ENCODE measurements at places on chromosomes 6 and 20. TPM values are rescaled to one million over a fixed set of nuclear protein-coding genes. Genes with fewer than 3 reads are reported as not detected.
A peak's percentile ranks its signal among the peaks of the same experiment; 100 is the strongest.

DNA sequence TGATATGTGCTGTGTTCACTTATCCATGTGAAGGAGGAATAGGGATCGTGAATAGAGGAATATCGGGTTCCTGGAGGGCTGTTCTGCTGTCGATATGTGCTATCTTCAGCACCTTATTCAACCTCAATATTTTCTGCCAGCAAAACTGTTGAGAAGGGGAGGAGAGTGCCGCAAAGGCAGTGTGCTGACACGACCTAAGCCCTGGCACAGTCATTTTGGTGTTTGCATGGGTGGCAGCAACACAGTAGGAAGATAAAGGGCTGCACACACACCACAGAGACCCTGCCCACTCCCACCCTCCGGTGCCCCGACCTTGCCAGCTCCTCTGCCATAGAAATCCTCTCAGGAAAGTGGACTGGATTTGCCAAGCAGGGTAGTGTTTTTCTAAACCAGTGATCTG is 47.0 kb downstream of the ZDHHC14 start:
- peaks cover 36% of the 10 kb centered on the region for H3K4me1 ChIP-seq
- H3K36me3 ChIP-seq = no peaks in the 10 kb centered on the region
- peak overlapping the region; percentile 65 for H3K27ac ChIP-seq

Gene ZBTB46
- 6.4 TPM for total RNA-seq

DNA sequence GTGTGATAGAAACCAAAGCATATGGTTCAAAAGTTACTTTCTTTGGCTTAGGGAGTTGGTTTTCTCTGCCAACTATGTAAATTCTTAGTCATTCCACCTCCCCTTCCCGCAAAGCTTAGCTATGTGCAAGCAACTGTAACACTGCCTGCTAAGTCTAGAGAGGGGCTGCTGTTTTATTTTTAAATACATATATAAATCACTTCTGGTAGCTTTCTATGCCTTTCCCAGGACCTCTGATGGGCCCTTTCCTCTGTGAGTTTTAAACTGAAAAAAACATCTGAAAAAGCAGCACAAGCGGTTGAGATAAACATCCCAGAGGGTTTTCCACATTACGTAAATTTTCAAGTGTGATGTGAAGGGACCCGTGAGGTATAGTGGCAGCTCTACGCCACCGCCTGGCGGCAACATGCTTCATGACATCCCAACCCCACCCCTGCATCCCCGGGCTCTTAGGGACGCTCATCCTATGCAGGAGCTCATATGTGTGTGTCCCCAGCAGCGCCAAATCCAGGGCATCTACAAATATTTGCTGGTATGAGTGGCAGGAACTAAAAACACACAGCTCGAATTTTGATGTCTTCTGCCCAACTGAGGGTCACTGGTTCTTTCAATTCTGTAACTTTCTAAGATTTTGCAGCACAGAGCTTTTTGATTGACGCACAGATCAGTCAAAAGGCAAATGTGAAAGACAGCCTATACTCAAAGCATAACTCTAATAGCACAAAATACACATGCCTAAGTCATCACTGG is 12.7 kb downstream of the SAYSD1 start:
- no peak overlapping the region for H3K4me3 ChIP-seq
- H3K27ac ChIP-seq = no peak overlapping the region
- no peaks in the 10 kb centered on the region for H3K27me3 ChIP-seq

- no peaks in the 10 kb centered on the region for H3K36me3 ChIP-seq
- no peak for DNase-seq
- no peaks in the 10 kb centered on the region for H3K4me1 ChIP-seq
- H3K27me3 ChIP-seq = no peaks in the 10 kb centered on the region
Observed at GRCh38 chr6:2196079-2196679, 49.2 kb downstream of the GMDS start.

Gene LRRC1
- total RNA-seq = 0.42 TPM

DNA sequence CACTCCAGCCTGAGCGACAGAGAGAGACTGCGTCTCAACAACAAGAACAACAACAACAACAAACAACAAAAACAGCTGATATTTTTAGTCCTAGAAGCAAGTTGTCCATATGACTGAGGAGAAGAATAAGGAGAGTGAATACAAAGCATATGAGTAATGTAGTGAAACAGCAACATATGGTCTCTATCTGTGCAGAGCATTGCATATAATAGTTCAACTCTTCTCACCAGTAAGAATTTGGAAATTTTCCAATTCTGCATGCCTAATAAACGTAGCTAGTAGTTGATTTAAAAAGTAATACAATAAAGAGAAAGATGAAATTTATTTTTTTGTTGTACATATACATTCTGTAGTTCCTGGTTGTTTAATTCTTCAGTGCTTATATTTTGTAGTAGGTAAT is 129.7 kb upstream of the FAM83B start:
- no peak overlapping the region for H3K27ac ChIP-seq
- H3K4me3 ChIP-seq = no peak overlapping the region
- H3K4me1 ChIP-seq = no peaks in the 10 kb centered on the region

GRCh38 chr6:80145509-80145908 is 39.0 kb downstream of the BCKDHB start:
- H3K4me3 ChIP-seq = no peak overlapping the region
- H3K36me3 ChIP-seq = no peaks in the 10 kb centered on the region
- no peak for DNase-seq

- H3K27me3 ChIP-seq = no peaks in the 10 kb centered on the region
- H3K4me3 ChIP-seq = no peak overlapping the region
- DNase-seq = no peak
- no peaks in the 10 kb centered on the region for H3K36me3 ChIP-seq
- H3K4me1 ChIP-seq = no peaks in the 10 kb centered on the region
- no peak overlapping the region for H3K27ac ChIP-seq
Observed at GRCh38 chr6:117961301-117961700, 54.2 kb downstream of the SLC35F1 start.

Gene KHDC1L
- not detected for total RNA-seq

- no peak overlapping the region for H3K4me3 ChIP-seq
- H3K4me1 ChIP-seq = no peaks in the 10 kb centered on the region
Observed at GRCh38 chr6:99492092-99492491, 23.1 kb downstream of the USP45 start.

- no peaks in the 10 kb centered on the region for H3K36me3 ChIP-seq
- H3K4me3 ChIP-seq = no peak overlapping the region
- no peak for DNase-seq
- H3K27ac ChIP-seq = no peak overlapping the region
Observed at GRCh38 chr6:30129265-30130178, 6.4 kb upstream of the TRIM40 start.

DNA sequence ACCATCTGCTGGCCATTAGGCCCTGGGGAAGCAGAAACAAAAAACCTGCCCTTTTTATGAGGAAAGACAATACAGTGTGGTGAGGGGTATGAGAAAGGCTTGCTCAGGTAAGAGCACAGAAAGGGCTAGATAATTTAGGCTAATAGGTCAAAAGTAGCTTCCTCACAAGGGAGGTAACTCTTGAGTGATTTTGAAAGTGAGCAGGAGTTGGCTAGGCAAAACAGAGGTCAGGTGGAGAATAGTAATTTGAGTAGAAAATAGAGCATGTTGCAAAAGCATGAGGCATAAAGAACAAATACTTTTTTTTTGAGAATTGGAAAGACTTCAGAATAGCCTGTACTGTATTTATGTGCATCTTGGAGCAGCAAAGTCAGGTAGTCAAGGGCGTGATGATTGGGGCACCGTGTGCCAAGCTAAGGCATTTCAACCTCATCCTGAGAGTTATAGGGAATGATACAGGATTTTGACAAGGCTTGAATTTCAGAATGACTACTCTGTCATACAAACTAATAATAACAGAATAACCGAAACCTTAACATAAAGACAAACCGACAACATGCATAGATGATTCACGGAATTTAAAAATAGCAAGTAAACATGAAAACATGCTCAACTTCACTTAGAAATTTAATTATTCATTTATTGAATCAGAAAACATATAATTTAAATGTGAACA is 123.0 kb upstream of the ENPP5 start:
- no peak overlapping the region for H3K27ac ChIP-seq
- H3K4me3 ChIP-seq = no peak overlapping the region
- peaks cover 16% of the 10 kb centered on the region for H3K4me1 ChIP-seq
- H3K27me3 ChIP-seq = no peaks in the 10 kb centered on the region
- DNase-seq = no peak

- no peak for DNase-seq
- H3K36me3 ChIP-seq = no peaks in the 10 kb centered on the region
- no peak overlapping the region for H3K27ac ChIP-seq
- H3K4me1 ChIP-seq = no peaks in the 10 kb centered on the region
- H3K4me3 ChIP-seq = no peak overlapping the region
Observed at GRCh38 chr6:41288030-41288753, 1.7 kb upstream of the TREM1 start.

Gene LAMA2
- total RNA-seq = 44.8 TPM

Gene FERMT1
- total RNA-seq = 0.13 TPM

Gene TP53TG5
- total RNA-seq = not detected

DNA sequence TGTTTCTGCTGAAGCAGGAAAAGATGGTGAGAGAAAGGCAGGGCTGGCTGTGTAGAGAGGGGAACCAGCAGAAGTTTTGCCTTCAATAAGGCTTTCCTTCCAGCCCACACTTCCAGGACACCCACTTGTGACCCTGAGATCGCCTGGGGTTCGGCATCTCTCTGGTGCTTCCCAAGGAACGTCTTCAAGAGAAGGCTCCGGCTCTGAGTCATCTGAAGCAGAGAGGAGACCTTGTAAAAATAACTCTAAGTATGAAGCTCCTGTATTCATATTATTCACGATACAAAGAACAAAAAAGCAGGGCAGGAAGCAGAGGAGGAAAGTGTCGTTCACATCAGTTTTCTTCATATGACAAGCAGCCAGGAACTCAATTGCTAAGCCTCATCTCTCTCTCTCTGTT is 95.4 kb upstream of the MRPS10 start:
- H3K4me1 ChIP-seq = no peaks in the 10 kb centered on the region
- H3K4me3 ChIP-seq = no peak overlapping the region
- H3K27me3 ChIP-seq = no peaks in the 10 kb centered on the region
- no peaks in the 10 kb centered on the region for H3K36me3 ChIP-seq
- no peak overlapping the region for H3K27ac ChIP-seq

Gene FRMD1
- 0.34 TPM for total RNA-seq

DNA sequence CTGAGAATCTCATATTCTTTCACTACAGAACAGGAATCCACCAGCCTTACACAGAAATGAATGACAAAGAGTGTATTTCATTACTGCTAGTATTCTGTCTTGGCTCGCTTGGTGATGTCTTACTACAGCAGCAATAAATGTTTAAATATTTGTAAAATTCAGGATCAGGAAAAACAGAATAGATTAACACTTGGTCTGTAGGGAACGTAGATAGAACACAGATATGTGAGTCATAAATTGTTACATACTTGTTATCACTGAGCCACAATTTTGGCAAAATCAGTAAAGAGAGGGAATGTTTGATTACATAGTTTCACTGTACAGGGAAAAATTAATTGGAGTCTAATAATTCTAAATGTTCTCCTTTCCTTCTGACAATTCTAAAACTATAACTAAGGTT is 11.0 kb downstream of the SHPRH start:
- no peaks in the 10 kb centered on the region for H3K27me3 ChIP-seq
- H3K27ac ChIP-seq = no peak overlapping the region
- H3K36me3 ChIP-seq = peaks cover 65% of the 10 kb centered on the region
- DNase-seq = no peak
- H3K4me3 ChIP-seq = no peak overlapping the region

Gene CD93
- total RNA-seq = 17.6 TPM

Gene OSBPL2
- 19.8 TPM for total RNA-seq

DNA sequence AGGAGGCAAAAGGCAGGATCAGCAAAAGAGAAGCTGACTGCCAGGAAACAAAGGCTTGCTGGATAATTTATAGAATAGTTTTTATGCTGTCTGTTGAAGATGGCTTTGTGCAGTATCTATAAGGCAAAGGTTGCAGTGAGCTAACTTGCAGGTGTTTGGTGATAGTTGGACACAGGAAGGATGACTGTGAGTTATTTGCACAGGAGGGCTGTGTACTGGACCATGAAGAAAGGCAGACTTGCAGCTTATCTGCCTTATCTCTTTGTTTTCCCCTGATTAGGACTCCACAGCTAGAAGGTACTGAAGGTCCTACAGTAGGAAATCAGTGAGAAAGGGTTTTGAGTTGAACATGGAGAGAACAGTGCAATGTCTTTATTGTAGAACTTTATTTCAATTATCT is 2.1 kb downstream of the BTN1A1 start:
- no peak for DNase-seq
- H3K36me3 ChIP-seq = no peaks in the 10 kb centered on the region
- H3K27me3 ChIP-seq = no peaks in the 10 kb centered on the region
- no peak overlapping the region for H3K27ac ChIP-seq
- H3K4me3 ChIP-seq = peak overlapping the region; percentile 56
- no peaks in the 10 kb centered on the region for H3K4me1 ChIP-seq

GRCh38 chr6:16712255-16712930 is 48.9 kb downstream of the ATXN1 start:
- peak overlapping the region; percentile 74 for H3K27ac ChIP-seq
- H3K4me3 ChIP-seq = peak overlapping the region; percentile 4
- H3K4me1 ChIP-seq = peaks cover 25% of the 10 kb centered on the region
- DNase-seq = no peak
- no peaks in the 10 kb centered on the region for H3K27me3 ChIP-seq

Gene FAM217A
- total RNA-seq = not detected

DNA sequence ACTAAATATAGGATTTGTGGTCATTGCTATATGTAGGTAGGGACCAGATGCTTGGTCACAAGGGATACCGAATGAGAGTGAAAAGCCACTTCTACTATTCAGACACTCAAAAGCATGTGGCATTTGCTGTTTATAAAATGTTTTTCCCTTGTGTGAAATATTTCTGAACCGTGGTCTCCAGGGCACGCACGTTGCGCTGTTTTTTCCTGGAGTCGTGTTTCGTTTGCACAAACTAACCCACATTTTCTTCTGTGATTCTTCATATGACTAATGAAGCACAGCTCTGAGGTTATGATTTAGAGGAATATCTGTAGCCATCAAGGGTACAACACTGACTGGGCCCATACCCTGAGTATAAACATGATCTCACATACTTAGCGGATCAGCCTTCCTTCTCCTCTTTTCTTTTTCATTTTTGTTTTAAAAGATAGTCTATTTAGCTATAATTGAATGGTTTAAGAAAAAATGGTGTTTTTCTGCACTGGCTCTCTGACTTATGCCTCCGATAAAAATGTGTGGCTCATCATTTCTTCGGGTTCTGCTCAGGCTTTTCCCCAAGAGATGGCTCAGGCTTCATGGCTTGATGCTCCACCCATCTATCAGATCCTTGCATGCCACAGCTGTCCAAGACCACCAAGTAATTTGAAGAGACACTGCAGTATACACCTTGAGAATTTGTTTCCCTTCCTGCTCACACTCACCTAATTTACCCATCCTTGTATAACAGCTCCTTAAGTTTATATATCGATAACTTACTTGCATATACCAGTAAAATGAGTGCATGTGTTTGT is 59.9 kb upstream of the HBS1L start:
- no peak overlapping the region for H3K27ac ChIP-seq
- DNase-seq = no peak
- H3K4me3 ChIP-seq = no peak overlapping the region
- no peaks in the 10 kb centered on the region for H3K36me3 ChIP-seq
- no peaks in the 10 kb centered on the region for H3K4me1 ChIP-seq

Gene SLC17A3
- not detected for total RNA-seq

Data from psoas muscle (tissue), 8 donors.